Fibroblast of skin of back (primary cell): ENCODE measurements at places on chromosomes 1 and 21.
A peak's percentile ranks its signal among the peaks of the same experiment; 100 is the strongest.

DNA sequence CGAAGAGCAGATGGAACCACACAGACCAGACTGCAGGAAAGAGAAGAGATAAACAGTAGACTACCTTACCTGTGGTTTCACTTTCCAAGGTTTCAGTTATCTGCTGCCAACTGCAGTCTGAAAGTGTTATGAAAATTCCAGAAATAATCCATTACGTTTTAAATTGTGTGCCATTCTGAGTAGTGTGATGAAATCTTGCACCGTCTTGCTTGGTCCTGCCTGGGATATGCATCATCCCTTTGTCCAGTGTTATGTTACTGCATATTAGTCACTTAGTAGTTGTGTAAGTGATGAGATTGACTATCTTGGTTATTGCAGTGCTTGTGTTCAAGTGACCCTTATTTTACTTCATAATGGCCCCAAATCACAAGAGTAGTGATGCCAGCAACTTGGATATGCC lies 33.9 kb downstream of the DNAJC6 start:
- DNase-seq, result peak; percentile 50

DNA sequence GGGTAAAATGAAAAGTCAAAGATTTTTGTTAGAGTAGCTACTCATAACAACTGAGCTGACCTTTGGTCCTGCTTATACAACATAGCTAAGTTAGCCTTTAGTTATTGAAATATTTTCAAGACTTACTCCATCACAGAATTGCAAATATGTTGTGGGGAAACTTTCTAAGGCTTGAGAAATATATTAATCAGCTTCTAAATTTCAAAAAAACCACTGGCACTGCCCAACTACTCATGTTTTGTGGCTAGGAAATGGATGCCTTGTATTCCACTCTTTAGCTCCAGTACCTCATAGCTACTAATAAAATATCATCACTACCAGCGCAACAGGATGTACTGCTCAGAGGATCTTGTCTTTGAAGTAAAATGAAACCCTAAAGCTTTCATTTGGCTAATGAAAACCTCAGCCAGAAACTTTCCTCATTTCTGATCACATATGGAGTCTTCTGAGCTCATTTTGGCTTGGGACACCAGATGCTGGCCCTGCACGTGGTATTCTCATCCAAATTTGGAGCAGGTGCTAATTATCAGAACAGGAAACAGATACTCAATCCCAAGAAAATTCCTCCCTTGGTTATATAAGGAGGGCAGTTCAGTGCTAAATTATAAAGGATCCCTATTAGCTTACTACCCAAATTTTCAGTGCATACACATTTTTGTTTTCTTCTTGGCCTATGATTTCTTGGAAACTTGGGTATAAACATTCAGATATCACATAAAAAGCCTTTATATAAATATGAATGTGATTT lies 690.7 kb downstream of the ADGRL2 start:
- peak; percentile 39 for DNase-seq

DNA sequence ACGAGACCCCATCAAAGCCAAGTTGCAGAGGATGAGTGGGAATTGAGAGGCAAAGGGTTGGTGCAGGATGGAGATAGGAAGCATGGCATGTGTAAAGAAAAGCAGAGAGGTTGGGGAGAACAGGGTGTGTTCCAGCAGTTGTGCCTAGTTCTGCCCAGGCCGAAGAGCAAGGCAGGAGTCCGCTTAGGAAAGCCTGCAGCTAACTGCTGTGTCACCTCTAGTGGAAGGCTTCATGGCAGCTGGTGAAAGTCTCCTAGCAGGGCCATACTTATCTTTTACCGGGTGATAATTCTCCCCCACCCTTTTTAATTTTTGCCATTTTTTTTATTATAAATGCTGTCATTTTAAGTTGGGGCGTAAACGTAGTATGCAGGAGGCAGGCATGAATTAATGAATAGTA lies 93.6 kb downstream of the NFIA start:
- no peak for DNase-seq

- DNase-seq, result peak; percentile 73
These were observed 58.1 kb downstream of the HLCS start for GRCh38 chr21:36908260-36908908.

- DNase-seq, result peak; percentile 73
These were observed 8.1 kb upstream of the INKA2 start for GRCh38 chr1:111747282-111747734.

- no peak for DNase-seq
These were observed 24.6 kb downstream of the AGO4 start for GRCh38 chr1:35832276-35832905.

DNA sequence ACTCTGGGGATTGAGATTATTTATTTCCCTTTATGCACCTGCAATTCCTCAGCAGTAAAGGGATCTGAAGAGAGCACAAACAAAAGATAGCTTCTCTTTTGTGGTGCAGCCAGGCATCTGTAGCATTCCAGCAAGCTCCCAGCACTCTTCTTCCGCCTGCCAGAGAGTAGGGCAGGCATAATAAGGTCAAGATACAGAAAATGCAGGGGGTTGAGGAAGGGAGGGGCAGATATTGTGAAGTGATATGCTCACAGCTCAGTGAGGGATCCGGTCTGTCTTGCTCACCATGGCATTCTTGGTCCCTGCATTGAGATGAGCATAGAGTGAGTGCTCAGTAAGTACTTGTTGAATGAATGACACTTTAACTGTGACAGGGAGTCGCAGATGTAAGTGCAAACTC lies 23.9 kb downstream of the FASLG start:
- peak; percentile 28 for DNase-seq

DNA sequence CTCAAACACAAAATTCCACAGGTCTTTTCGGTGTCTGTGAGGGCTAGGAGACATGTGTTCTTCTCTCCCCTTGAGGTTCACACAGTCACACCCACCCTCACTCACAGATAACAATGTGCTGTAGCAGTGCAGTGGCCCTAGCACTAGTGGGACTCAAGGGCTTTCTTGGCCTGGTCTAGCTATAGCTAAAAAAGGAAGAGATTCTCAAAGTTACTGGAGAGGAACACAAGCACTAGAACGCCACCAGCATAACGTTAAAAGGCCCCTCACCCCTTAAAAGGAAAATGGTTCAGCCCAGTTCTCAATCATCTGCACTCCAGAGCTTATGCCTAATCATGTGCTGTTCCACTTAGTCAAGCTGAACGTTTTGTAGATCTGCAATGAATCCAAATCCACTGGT lies 39.5 kb downstream of the RGS8 start:
- DNase-seq, result no peak

- no peak for DNase-seq
These were observed 252.8 kb upstream of the ADGRL2 start for GRCh38 chr1:81547912-81548303.
